NCI-H446 (cell line): ENCODE measurements at places on chromosomes 6 and 20.

GRCh38 chr6:26092443-26092842 is 5.2 kb downstream of the HFE start:
- no peak for DNase-seq

GRCh38 chr6:161242113-161242512 is 31.7 kb downstream of the AGPAT4 start:
- DNase-seq, result no peak

GRCh38 chr6:106688177-106688951 is 59.0 kb downstream of the QRSL1 start:
- no peak for DNase-seq

DNA sequence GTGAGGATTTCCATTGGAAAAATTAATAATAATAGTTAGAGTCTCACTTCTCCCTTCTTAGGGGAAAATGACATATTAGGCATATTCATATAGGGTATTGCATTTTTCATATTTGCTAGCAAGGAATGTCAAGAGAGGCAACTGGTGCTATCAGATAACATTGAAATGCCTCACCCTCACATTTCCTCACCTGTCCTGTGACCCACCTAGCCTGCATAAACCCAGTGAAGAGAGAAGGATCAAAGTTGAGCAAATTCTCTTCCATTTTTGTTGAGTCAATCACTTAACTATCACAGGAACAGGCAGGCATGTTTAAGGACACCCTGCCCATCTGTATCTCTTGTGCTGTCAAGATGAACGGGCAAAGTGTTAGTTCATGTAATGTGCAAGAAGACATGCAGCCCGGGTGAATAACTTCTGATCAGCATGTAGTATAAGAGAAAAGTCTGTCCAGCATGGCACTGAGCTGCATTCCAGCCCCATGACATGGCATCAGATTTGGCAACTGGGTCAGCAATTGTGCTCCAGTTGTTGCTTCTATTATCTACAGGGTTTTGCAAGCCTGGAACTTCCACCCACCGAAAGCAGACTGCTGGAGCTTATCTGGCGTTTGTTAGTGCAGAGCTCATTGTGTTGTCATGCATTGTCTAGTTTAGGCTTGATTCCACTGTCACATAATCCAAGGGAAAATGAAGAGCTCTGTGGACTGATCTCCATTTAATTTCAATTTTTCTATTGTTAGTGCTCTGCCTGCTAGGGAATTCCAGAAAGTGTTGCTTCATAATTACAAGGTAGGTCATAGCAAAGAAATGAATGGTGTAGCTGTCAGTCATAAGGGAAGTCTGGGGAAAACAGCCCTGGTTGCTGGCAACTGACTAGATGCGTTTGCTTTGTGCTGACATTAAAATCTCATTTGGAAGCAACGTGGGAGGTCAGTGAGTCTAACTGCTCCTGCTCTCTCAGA is 138.4 kb upstream of the TNFAIP3 start:
- DNase-seq, result no peak

DNA sequence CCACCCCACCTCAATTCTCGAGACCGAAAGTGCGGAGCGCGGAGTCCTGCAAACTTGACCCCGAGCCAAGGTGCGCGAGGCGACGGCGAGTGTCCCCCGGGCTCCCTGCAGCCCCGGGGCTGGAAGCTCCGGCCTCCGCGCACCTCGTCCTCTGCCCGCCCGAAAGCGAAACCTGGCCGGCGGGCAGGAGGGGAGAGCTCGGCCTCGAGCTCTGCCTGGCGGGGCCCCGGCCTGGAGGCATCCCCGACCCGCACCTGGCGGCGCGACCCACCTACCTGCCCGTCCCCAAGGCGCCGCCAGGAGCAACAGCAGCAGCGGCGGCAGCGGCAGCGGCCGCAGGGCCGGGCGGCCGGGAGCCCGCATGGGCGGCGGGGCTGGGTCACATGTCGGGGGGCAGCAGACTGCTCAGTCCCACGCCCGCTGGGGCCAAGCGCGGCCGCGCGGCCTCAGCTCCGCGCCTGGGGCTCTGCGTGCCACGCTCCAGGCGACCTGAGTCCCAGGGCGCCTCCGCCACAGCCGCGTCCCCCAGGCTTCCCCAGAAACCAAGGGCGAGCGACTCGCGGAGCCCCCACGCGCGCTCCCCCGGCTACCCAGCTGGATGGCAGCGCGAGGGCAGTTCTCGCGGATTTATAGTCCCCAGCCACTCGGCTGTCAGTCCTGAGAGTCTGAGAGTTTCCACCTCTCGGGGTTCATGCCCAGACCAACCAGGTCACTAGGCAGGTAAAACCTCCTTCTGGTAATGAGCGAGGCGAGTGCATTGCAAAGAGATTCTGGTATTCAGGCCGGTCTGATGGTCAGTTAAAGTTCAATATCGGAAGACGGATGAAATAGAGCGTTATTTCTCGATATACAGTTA is at the start of gene IL20RA:
IL20RA (minus strand) TSS at position 600 of the 856 bp plus-strand sequence; CDS start at position 363, 237 bp downstream.
- DNase-seq, result no peak

GRCh38 chr6:21208796-21209186 is 384.8 kb upstream of the SOX4 start:
- no peak for DNase-seq

GRCh38 chr6:150336299-150336698 is 32.5 kb upstream of the IYD start:
- no peak for DNase-seq

- no peak for DNase-seq
These were observed 158.5 kb upstream of the PMEPA1 start for GRCh38 chr20:57868310-57868709.

- DNase-seq, result no peak
These were observed 52.9 kb upstream of the TRAF3IP2 start for GRCh38 chr6:111658462-111659154.

DNA sequence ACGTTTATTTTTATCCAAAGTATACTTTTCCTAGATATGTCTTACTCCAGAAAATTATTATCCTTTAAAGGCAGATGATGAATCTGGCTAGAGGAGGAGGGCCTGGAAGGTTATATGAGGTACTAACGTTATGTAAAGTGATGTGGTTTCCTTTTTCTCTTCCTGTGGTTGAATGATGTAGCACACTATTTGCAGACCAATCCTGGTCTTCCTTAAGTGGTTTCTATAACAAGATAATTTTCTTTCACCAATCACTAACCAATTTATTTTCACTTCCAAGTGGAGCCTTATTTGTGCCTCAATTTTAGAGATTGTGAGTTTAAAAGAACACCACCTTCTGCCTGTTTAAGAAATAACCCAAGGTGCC is 154.6 kb upstream of the SOX4 start:
- DNase-seq, result no peak
